ENCODE measurements at places on chromosomes 1 and 21. TPM values are rescaled to one million over a fixed set of nuclear protein-coding genes. Genes with fewer than 3 reads are reported as not detected.

Gene HORMAD1
- 1.4 TPM for total RNA-seq

Gene NBPF6
- total RNA-seq, result not detected

Gene TRAF3IP3
- total RNA-seq, result 0.46 TPM

Gene LENEP
- 0.69 TPM for total RNA-seq

Gene NTNG1
- total RNA-seq, result 129 TPM

Gene RHOU
- total RNA-seq, result 14.1 TPM

Gene UBE2J2
- 42.2 TPM for total RNA-seq

Gene HSF2BP
- total RNA-seq, result 2.5 TPM

Gene FAM43B
- total RNA-seq, result 8.5 TPM

Gene CELA3A
- total RNA-seq, result not detected

Gene TSPAN1
- total RNA-seq, result 0.46 TPM

Gene PAX7
- total RNA-seq, result 0.92 TPM

Gene PLA2G5
- total RNA-seq, result 1.8 TPM

Gene NFIA
- total RNA-seq, result 36.9 TPM

Gene UROD
- 70.6 TPM for total RNA-seq

Gene PARS2
- 4.2 TPM for total RNA-seq

Gene AGL
- 47.7 TPM for total RNA-seq

Gene RGL1
- total RNA-seq, result 25.6 TPM

Gene LRRC38
- 0.46 TPM for total RNA-seq

Gene SLC44A5
- 47.5 TPM for total RNA-seq

Gene NUDT17
- 8.5 TPM for total RNA-seq

Gene FCGR2B
- 0.46 TPM for total RNA-seq

Gene PPIAL4G
- 0.46 TPM for total RNA-seq

Gene AUNIP
- 2.3 TPM for total RNA-seq

Gene KLF17
- 0.46 TPM for total RNA-seq

Gene GPA33
- not detected for total RNA-seq

Gene FAM151A
- not detected for total RNA-seq

Gene TCP10L
- 2.8 TPM for total RNA-seq

Gene LCE1C
- total RNA-seq, result not detected

Gene NUF2
- total RNA-seq, result 6.9 TPM

Gene FAM78B
- 6.7 TPM for total RNA-seq

Gene CDA
- total RNA-seq, result not detected

Gene CR1L
- not detected for total RNA-seq

Gene RAB4A
- 56.5 TPM for total RNA-seq

Gene ZNF683
- total RNA-seq, result not detected

Gene ZNF593OS
- total RNA-seq, result not detected

Gene OR2L2
- total RNA-seq, result 0.92 TPM

Gene OR2G3
- not detected for total RNA-seq

Gene ALX3
- total RNA-seq, result 0.23 TPM

Gene MARK1
- 58.8 TPM for total RNA-seq

Gene PDPN
- 11.8 TPM for total RNA-seq

Gene NGF
- total RNA-seq, result 2.1 TPM

Gene SMIM1
- total RNA-seq, result 0.92 TPM

Gene TFAP2E
- total RNA-seq, result 0.69 TPM

Gene TDRD5
- total RNA-seq, result 4.6 TPM

Gene PGLYRP4
- total RNA-seq, result not detected

Gene BGLAP
- not detected for total RNA-seq

Gene SDHB
- total RNA-seq, result 87.9 TPM

Gene SPAG17
- total RNA-seq, result 8.8 TPM

Gene EEIG2
- 95.3 TPM for total RNA-seq

Gene CD1E
- not detected for total RNA-seq

Gene KIAA1614
- total RNA-seq, result 2.3 TPM

Data from diencephalon (tissue), 1 donor.